ENCODE measurements at places on chromosomes 5 and 9.

DNA sequence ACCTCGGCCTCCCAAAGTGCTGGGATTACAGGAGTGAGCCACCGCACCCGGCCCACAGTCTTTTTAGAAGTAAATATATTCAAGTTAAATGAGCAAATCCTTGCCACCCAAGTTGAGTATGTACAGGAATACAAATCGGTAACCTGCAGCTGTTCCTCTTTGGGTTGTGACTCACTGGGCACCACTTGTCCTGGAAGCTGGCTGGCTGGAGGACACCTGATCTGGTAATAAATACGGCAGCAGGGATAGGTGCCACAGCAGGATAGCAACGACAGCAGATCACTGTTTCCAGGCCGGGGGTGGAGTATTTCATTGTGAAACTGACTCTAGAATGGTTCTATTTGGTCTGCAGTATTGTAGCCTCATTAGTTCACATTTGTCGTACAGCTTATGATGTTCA lies 35.7 kb upstream of the SLC36A2 start:
- no peak for DNase-seq

DNA sequence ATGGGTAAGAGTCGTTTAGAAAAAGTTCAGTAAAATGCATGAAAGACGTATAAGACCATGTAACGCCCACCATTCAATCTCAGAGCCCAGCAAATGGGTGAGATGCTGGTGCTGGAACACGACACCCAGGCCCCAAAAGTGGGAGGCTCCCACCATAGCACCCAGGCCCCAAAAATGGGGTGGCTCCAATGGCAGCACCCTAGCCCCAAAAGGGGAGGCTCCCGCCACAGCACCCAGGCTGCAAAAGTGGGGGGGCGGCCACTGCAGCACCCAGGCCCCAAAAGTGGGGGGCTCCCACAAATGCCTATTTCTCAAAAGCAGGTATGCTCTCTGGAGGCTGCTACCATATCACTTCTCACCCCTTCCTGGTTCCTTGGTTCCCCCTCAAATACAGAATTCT lies 12.7 kb downstream of the FSTL4 start:
- DNase-seq, result no peak

GRCh38 chr5:56054666-56055065 lies 59.9 kb upstream of the IL6ST start:
- DNase-seq, result peak; percentile 50

DNA sequence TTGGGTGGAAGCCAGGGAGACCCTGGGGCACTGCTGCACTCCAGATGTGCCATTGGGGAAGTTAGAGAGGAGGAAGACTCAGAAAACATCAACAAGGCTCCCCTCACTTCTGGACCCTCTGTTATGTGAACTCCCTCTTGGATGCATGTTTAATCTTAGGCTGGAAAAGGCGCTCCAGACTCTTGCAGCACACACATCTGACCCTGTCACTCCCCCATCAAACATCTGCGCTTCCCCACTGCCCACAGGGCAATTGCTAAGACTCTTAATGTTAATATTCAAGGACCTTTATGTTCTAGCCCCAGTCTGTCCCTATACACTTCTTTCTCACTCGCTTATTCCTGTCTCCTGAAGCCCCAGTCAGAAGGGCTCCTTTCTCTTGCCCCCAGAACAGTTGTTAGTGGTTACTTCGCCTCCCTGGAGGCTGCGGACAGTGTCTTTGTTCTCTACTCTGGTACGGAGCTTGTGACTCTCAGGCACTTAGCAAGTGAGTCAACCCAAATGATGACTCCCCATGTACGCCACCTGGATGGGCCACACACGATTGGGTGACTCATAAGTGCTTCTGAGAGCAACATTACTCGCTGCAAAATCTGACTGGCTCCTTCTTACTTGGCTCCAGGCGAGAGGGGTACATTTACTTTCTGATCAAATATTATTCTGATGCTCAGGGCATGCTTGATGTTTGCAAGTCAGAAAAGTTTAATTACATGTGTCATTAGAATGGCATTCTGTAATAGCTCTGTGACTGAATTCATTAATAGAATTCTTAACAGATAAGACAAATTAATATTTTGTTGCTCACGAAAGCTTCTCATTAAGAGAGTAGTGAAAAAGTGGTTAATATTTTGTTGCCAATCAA lies 193.6 kb downstream of the HSPA4 start:
- DNase-seq, result peak; percentile 60
